ENCODE measurements at places on chromosomes 16 and 17. TPM values are rescaled to one million over a fixed set of nuclear protein-coding genes. Genes with fewer than 3 reads are reported as not detected.
A peak's percentile ranks its signal among the peaks of the same experiment; 100 is the strongest.

Gene SLC38A8
- total RNA-seq, result not detected

- no peak for DNase-seq
Observed at GRCh38 chr17:82375359-82376041, 3.9 kb downstream of the UTS2R start.

- no peak for DNase-seq
Observed at GRCh38 chr17:41058741-41059140, 1.2 kb downstream of the KRTAP2-3 start.

Gene KRT12
- total RNA-seq, result not detected

DNA sequence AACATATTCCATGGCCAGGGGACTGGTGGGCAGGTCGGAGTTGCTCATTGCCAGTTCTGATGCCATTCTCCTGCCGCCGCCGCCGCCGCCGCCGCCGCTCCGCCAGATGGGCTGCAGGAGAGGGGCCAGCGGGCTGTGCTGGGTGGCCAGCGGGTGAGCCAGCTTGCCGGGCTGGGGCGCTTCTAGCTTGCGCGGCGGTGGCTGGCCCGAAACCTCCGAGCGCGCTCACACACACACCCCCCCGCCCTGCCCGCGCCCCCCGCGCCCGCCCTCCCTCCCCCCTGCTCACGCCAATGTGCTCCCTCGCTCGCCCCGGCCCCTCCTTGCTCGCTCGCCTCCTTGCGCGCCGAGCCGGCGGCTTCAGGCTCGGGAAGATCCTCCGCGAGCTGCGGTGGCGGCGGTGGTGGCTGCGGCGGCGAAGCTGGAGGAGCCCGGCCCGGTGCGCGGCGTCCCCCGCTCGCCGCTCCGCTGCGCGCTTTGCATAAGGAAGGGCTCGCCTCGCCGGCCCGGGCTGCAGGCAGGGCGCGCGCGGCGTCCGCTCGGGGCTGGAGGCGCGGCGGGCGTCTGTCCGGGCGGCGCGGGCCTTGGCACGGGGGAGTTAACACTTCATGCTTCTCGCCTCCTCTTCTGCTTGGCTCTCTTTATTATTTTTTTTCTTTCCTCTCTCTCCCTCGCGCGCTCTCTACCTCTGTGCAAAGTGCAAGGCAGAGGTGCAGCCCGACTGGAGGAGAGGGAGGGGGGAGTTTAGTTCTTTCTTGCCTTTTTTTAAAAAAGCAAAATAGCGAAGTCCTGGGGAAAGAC lies 500 bp downstream of the MAF start:
- DNase-seq, result peak; percentile 72

DNA sequence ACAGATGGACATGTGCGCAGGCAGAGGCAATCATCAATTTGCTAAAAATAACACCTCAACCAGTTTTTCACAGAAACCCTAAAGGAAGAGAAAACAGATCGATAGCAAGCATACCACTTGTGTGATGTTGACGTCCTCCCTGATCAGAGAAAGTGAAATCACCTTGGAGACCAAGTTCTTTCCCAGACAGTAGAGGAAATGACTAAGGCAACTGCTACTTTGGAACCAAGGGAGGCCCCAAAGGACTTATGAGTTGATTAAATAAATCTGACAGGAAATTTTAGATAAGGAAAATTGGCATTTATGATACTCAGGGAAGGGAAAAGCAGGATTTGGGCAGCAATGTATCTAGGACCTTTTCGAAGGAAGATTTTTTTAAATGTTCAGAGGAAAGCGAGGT lies 267.1 kb upstream of the ASIC2 start:
- no peak for DNase-seq

All from B cell (primary cell).